ENCODE measurements at places on chromosomes 1 and 21. TPM values are rescaled to one million over a fixed set of nuclear protein-coding genes. Genes with fewer than 3 reads are reported as not detected.

Gene ZNF648
- 0.77 TPM for total RNA-seq

DNA sequence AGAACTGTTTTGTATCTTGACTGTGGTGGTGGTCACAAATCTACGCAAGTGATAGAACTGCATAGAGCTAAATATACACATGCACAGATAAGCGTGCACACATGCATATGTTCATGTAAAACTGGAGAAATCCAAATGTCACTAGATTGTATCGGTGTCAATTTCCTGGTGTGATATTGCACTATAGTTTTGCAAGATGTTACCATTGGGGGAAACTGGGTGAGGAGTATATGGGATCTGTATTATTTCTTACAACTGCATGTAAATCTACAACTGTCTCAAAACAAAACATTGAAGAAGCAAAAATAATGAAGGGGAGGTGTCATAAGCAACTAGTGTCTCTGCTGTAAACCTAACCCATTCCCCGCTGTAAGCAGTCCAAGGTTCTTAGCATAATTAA is 30.2 kb downstream of the FAM163A start:
- H3K27ac ChIP-seq, result no peak overlapping the region
- DNase-seq, result no peak
- no peaks in the 10 kb centered on the region for H3K27me3 ChIP-seq
- no peaks in the 10 kb centered on the region for H3K4me1 ChIP-seq
- no peaks in the 10 kb centered on the region for H3K36me3 ChIP-seq

DNA sequence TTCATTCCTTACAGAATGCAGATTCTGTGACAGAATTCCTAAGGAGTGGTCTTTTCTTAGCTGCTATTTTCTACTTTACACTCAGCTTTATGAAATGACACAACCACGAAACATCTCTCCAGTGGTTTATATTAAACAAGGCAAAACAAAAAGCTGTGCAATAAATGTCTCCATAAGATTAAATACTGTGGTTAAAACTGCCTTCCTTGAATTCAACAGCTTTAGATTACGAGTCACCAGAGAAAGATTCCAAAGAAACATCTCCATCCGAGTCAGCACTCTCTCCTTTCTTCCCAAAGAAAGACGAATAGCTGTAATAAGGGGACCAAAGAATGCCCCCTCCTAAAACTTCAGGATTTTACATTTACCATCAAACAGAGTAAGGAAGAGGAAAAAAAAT is 4.6 kb upstream of the C1orf87 start:
- H3K27ac ChIP-seq, result no peak overlapping the region
- no peaks in the 10 kb centered on the region for H3K36me3 ChIP-seq
- H3K27me3 ChIP-seq, result peaks cover 39% of the 10 kb centered on the region
- DNase-seq, result no peak
- peaks cover 3% of the 10 kb centered on the region for H3K4me1 ChIP-seq
- no peak overlapping the region for H3K4me3 ChIP-seq

Gene AMY2B
- 2.7 TPM for total RNA-seq

DNA sequence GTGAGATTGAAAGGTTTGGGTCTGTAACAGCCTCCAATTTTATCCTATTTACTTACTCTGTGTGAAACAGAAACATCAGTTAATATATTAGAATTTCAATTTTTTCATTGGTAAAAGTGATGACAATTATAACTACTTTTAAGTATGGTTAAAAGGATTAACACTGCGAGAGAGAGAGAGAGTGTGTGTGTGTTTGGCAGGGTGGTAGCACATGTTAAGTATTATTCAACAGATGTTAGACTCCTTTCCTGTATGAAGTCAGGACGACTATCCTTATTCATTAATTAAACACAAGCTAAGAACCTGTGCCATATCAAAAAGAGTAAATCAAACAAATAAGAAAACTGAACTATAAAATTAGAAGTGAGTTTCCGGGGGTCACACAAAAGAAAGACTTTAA is 662.5 kb downstream of the PLPP3 start:
- H3K36me3 ChIP-seq, result no peaks in the 10 kb centered on the region
- DNase-seq, result no peak
- H3K4me1 ChIP-seq, result peaks cover 4% of the 10 kb centered on the region
- no peak overlapping the region for H3K4me3 ChIP-seq
- H3K27me3 ChIP-seq, result no peaks in the 10 kb centered on the region

Gene NTNG1
- 1.3 TPM for total RNA-seq

DNA sequence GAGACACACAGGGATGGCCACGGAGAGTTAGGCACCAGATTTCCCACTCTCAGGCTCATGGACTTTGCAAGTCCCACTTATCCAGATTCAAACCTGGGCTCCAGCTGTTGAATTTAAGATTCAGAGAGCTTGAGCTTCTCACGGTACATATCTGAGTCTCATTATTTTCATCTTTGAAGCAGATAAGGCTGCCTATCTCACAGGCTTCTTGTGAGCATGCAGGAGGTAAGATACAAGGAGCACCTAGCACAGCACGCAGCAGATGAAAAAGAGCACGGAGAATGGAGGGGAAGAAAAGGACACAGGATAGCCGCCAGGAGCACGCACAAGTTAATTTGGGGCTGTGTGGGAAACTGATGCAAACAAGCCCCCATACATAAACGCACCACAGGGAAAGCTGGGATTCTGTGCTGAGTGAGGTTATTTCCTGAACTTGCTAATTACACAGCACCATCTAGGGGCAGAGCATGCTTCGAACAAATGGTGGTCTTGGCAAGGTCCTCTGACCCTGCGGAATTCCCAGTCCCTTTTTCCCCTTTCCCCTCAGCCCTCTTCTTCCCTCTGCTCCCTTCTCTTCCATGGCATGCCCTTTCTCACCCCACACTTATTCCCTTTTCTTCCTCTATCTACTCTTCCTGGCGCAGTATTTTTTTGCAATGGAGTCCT is 134.7 kb upstream of the VANGL1 start:
- peak; percentile 6 for DNase-seq
- peaks cover 2% of the 10 kb centered on the region for H3K36me3 ChIP-seq

DNA sequence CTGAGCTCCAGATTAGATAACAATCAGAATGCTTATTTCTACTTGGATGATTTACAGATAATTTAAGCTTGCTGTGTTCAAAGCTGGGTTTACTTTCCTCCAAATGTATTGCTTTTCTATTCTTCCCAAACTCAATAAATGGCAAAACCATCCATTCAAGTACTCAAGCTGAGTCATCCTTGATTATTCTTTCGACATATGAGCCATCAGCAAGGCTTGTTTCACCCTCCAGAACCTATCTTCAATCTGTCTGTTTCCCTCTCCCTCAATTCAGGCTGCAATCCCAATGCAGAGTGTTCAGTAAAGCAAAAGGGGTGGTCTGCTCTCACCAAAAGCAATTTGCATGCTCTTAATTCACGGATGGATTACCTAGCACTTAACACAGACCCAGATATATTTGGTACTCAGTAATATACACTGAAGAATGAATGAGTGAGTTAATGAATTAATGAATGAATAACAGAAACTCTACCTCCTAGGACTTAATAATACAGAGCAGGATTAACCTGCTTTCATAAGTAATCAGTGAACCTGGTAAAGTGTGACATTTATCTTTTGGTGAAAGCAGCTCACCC is 41.9 kb downstream of the DDR2 start:
- no peaks in the 10 kb centered on the region for H3K4me1 ChIP-seq
- H3K36me3 ChIP-seq, result peaks cover 2% of the 10 kb centered on the region
- H3K27me3 ChIP-seq, result no peaks in the 10 kb centered on the region
- no peak overlapping the region for H3K4me3 ChIP-seq

Gene AIRE
- not detected for total RNA-seq
